Stimulated activated CD4-positive, alpha-beta T cell treated with anti-CD3 and anti-CD28 coated beads, Interleukin-1b, Interleukin-23, amount 100 ng/mL, for 1 hour (primary cell): ENCODE measurements at places on chromosomes 4 and X.

- no peak for DNase-seq
Observed at GRCh38 chrX:24988314-24988713, 27.5 kb downstream of the ARX start.

GRCh38 chrX:15790769-15791290, 546 bp downstream of the ZRSR2 start:
- no peak for DNase-seq

DNA sequence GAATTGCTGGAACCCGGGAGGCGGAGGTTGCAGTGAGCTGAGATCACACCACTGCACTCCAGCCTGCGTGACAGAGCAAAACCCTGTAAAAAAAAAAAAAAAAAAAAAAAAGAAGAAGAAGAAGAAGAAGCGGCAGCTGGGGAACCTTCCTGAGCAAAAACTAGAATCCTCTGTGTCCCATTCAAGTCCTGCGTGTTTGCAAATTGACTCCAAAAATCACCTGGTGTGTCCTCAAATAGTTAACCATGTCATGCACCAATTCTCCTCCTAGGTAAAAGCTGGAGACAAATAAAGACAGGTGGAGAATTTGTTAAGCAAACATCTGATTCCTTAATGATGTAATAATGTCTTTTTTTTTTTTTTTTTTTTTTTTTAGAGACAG, 31.9 kb upstream of the ASMTL start:
- no peak for DNase-seq

GRCh38 chr4:1318046-1318375, 28.3 kb downstream of the MAEA start:
- DNase-seq, result no peak

DNA sequence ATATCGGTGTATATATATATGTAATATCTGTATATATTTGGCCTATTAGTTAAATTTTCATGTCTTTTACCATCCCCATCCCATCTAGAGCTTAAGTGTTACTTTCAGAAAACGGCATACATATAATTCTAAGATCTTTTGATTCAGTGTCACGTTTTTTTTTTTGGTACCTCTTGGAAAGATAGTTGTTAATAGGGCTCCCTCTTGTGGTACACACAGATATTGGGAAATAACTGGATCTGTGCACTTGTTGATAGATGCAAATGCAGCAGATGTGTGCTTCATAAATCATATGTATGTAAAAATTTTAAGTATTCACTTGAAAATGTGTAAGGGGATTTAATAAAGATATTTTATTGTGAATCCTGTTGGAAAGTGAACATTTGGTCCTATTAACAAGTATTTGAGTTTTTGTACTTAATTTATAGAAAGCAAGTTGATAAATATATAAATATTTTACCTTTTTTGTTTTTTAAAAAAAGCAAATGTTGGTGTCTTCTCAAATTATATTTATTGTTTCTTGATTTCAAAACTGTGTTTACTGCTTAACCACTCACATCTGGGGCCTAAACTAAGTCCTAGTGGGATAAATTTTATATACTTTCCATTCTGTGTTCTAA, 74.7 kb downstream of the PAQR3 start:
- DNase-seq, result no peak

DNA sequence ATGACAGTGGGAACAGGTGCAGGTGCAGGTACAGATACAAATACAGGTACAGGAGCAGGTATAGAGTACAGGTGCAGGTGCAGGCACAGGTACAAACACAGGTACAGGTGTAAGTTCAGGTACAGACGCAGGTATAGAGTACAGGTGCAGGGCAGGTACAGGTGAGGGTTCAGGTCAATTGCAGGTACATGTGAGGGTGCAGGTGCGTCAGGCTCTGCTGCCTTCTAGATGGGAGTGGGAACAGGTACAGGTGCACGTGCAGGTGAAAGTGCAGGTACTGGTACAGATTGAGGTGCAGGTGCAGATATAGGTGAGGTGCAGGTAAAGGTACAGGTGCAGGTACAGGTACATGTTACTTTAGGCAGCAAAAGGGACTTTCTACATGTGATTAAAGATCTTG, 85.7 kb downstream of the CRLF2 start:
- no peak for DNase-seq

DNA sequence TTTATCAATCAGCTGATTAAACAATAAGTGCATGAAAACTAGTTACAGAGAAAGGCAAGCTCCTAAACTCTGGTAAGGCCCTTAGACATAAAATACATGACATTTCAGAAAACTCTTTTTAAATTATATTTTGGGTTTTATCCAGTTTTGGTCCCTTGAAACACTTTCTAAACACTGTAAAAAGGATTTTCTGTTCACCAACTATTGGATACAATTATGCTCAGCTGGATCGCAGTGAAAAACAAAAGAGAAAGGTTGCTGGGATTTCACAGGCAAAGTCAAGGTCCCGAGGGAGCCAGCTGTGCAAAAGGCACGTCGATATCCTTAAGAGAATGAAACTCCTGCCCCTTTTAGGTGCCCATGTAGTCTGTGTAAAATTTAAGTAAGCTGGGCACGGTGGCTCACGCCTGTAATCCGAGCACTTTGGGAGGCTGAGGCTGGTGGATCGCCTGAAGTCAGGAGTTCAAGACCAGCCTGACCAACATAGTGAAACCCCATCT, 1018.4 kb upstream of the INTU start:
- no peak for DNase-seq

- no peak for DNase-seq
Observed at GRCh38 chrX:150298841-150299551, 64.1 kb upstream of the MAMLD1 start.

- no peak for DNase-seq
Observed at GRCh38 chr4:125956276-125956675, 641.5 kb downstream of the FAT4 start.

GRCh38 chr4:158811704-158812103, 42.9 kb downstream of the FNIP2 start:
- no peak for DNase-seq

GRCh38 chr4:1604706-1605205, 79.4 kb downstream of the FAM53A start:
- DNase-seq, result no peak

DNA sequence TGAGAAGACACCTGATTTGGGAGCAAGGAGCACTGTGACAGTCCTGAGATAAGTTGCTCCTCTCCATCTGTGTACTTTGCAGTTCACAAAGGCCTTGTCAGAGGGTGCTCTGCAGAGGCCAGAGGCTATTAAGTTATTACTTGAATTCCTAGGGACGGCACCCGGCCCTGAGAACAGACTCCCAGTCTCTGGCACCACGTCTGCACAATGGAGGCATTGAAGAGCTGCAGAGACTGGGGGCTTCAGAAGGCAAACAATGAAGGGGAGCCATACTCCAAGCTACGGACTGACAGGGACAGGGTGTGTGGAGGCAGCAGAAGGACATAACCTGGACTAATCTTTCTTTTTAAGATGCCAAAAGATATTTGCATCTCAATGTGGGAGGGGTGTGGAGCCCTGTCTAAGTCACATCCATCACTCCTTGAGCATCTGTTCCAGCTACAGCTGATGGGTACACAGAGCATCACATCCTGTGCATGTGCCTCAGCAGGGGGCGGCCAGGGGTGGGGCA, 11.5 kb downstream of the RASGEF1B start:
- no peak for DNase-seq
